A549 treated with Hydrocortisone at 1 μM for 4 hours (cell line): ENCODE measurements at places on chromosomes 2 and 18. TPM values are rescaled to one million over a fixed set of nuclear protein-coding genes. Genes with fewer than 3 reads are reported as not detected.

Gene WNT6
- total RNA-seq = 0.14 to 0.40 TPM (median 0.28 TPM) in 5 replicates

Gene DQX1
- total RNA-seq = 0.03 to 0.10 TPM (median 0.07 TPM) in 4 of 5 replicates, not detected in the other

Gene KCNS3
- 1.0 to 1.7 TPM (median 1.2 TPM) in 5 replicates for total RNA-seq

Gene FBLN7
- total RNA-seq = 0.44 to 0.66 TPM (median 0.56 TPM) in 5 replicates

Gene GPR45
- total RNA-seq = not detected in 5 replicates

Gene TCF4
- 0.87 to 2.4 TPM (median 1.6 TPM) in 5 replicates for total RNA-seq

Gene CCDC178
- total RNA-seq = not detected in 5 replicates

Gene CRYGB
- total RNA-seq = not detected in 5 replicates

Gene CXCR1
- not detected in 5 replicates for total RNA-seq

Gene ZNF514
- 5.4 to 7.8 TPM (median 7.5 TPM) in 5 replicates for total RNA-seq

Gene FEV
- total RNA-seq = not detected in 5 replicates

Gene EML6
- total RNA-seq = 1.0 to 1.6 TPM (median 1.4 TPM) in 5 replicates

Gene SLC38A11
- total RNA-seq = 0.03 TPM in 1 of 5 replicates, not detected in the others

Gene CCDC141
- 0.01 TPM in 1 of 5 replicates, not detected in the others for total RNA-seq

Gene RTP5
- not detected in 5 replicates for total RNA-seq

Gene RAD51AP2
- not detected in 5 replicates for total RNA-seq

Gene SULT1C4
- total RNA-seq = 0.07 TPM in 1 of 5 replicates, not detected in the others

Gene RBM45
- 10.3 to 14.2 TPM (median 12.2 TPM) in 5 replicates for total RNA-seq

Gene OR6B2
- not detected in 5 replicates for total RNA-seq

Gene DYNC1I2
- 61.6 to 90.6 TPM (median 72.0 TPM) in 5 replicates for total RNA-seq

Gene MAP2
- 0.86 to 1.9 TPM (median 1.3 TPM) in 5 replicates for total RNA-seq

Gene TCF7L1
- 8.5 to 11.5 TPM (median 10.2 TPM) in 5 replicates for total RNA-seq

Gene FIGN
- total RNA-seq = 1.7 to 2.7 TPM (median 2.0 TPM) in 5 replicates

Gene PROKR1
- total RNA-seq = not detected in 5 replicates

Gene IL1F10
- total RNA-seq = not detected in 5 replicates

Gene TWIST2
- total RNA-seq = 8.2 to 17.0 TPM (median 14.9 TPM) in 5 replicates

Gene UGT1A5
- total RNA-seq = 0.08 to 0.13 TPM in 2 of 5 replicates, not detected in the others

Gene DOCK10
- total RNA-seq = 21.5 to 37.1 TPM (median 22.0 TPM) in 5 replicates
